Renal cortical epithelial cell (primary cell): ENCODE measurements at places on chromosomes 2 and 18. TPM values are rescaled to one million over a fixed set of nuclear protein-coding genes. Genes with fewer than 3 reads are reported as not detected.

PAIP2B gene
- 1.2 and 4.3 TPM in 2 replicates for total RNA-seq

SATB2 gene
- 2.3 and 5.6 TPM in 2 replicates for total RNA-seq

DSG4 gene
- total RNA-seq = not detected in 2 replicates

EPHA4 gene
- 7.1 and 15.8 TPM in 2 replicates for total RNA-seq

PSMA8 gene
- not detected in 2 replicates for total RNA-seq

EIPR1 gene
- total RNA-seq = 43.3 and 70.8 TPM in 2 replicates

DOK6 gene
- 0.17 and 2.3 TPM in 2 replicates for total RNA-seq

ABCG8 gene
- total RNA-seq = not detected in 2 replicates

POTEF gene
- not detected in 2 replicates for total RNA-seq

THSD7B gene
- 0.45 TPM in 1 of 2 replicates, not detected in the other for total RNA-seq

GCFC2 gene
- total RNA-seq = 11.3 and 14.6 TPM in 2 replicates

AKAIN1 gene
- total RNA-seq = not detected in 2 replicates

MYO3B gene
- 1.4 and 10.6 TPM in 2 replicates for total RNA-seq

CPLX4 gene
- not detected in 2 replicates for total RNA-seq

CCNYL1 gene
- total RNA-seq = 16.8 and 22.8 TPM in 2 replicates

PTPN4 gene
- total RNA-seq = 18.6 and 38.9 TPM in 2 replicates

FOXD4L1 gene
- 0.20 TPM in 1 of 2 replicates, not detected in the other for total RNA-seq

ICOS gene
- total RNA-seq = not detected in 2 replicates

SERPINE2 gene
- total RNA-seq = 107 and 207 TPM in 2 replicates

PDK1 gene
- 19.5 and 30.7 TPM in 2 replicates for total RNA-seq

GNAL gene
- total RNA-seq = 0.87 and 0.94 TPM in 2 replicates

SLC4A5 gene
- 0.89 and 1.2 TPM in 2 replicates for total RNA-seq

SLC11A1 gene
- total RNA-seq = 0.05 TPM in 1 of 2 replicates, not detected in the other

LDLRAD4 gene
- total RNA-seq = 0.87 and 4.3 TPM in 2 replicates

POTEJ gene
- total RNA-seq = not detected in 2 replicates

GRB14 gene
- 10.4 and 22.1 TPM in 2 replicates for total RNA-seq

CYBRD1 gene
- 13.9 and 63.1 TPM in 2 replicates for total RNA-seq

RBM44 gene
- 0.30 and 0.35 TPM in 2 replicates for total RNA-seq

CCT7 gene
- 270 and 425 TPM in 2 replicates for total RNA-seq

COPS8 gene
- 108 and 170 TPM in 2 replicates for total RNA-seq

NEU4 gene
- total RNA-seq = 0.40 TPM in 1 of 2 replicates, not detected in the other

SCN2A gene
- 0.35 and 15.1 TPM in 2 replicates for total RNA-seq

NEURL3 gene
- total RNA-seq = 9.0 and 31.1 TPM in 2 replicates

GNLY gene
- not detected in 2 replicates for total RNA-seq

CFAP65 gene
- total RNA-seq = 0.65 TPM in 1 of 2 replicates, not detected in the other

TMEM182 gene
- total RNA-seq = 3.3 and 4.8 TPM in 2 replicates

SIX2 gene
- 0.05 and 0.35 TPM in 2 replicates for total RNA-seq

SLC14A1 gene
- 0.15 and 0.17 TPM in 2 replicates for total RNA-seq

SNED1 gene
- total RNA-seq = 1.6 and 4.2 TPM in 2 replicates

ANKRD30BL gene
- not detected in 2 replicates for total RNA-seq

SERPINB10 gene
- total RNA-seq = not detected in 2 replicates

ADAM17 gene
- total RNA-seq = 67.6 and 71.5 TPM in 2 replicates

MORN2 gene
- total RNA-seq = 15.3 and 26.4 TPM in 2 replicates

CPO gene
- 1.1 TPM in 1 of 2 replicates, not detected in the other for total RNA-seq

PRSS56 gene
- not detected in 2 replicates for total RNA-seq

POTEC gene
- 0.52 TPM in 1 of 2 replicates, not detected in the other for total RNA-seq

ITM2C gene
- total RNA-seq = 46.5 and 85.7 TPM in 2 replicates

CD28 gene
- not detected in 2 replicates for total RNA-seq

ROCK1 gene
- 19.8 and 53.8 TPM in 2 replicates for total RNA-seq

LGALSL gene
- 4.6 and 16.0 TPM in 2 replicates for total RNA-seq

RUFY4 gene
- total RNA-seq = not detected in 2 replicates

DSG1 gene
- total RNA-seq = not detected in 2 replicates

OTOF gene
- under 0.01 and 0.15 TPM in 2 replicates for total RNA-seq

POTEI gene
- not detected in 2 replicates for total RNA-seq

FASTKD1 gene
- total RNA-seq = 22.7 and 40.1 TPM in 2 replicates

ERFE gene
- total RNA-seq = 10.4 and 13.9 TPM in 2 replicates
